ENCODE measurements at places on chromosomes 1 and 21.

DNA sequence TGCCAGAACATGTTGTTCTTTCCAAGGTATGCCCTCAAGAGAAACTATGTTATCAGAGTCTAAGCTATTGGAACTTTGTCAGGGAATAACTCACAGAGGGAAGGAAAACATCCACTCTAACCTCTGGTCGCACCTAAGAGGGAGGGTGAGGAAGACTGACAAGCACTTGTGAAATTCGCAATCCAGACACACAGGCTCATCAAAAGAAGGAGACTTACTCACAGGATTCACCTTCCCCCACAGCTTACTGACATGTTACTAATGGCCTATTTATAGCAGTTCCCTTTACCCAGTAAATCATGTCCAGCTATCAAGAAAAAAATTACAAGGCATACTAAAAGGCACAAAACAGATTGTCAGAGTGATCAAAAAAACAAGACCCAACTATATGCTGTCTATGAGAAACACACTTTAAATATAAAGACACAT is 36.9 kb downstream of the WDR64 start:
- DNase-seq, result no peak

GRCh38 chr1:15214527-15214926 is 32.5 kb upstream of the FHAD1 start:
- peak; percentile 84 for DNase-seq

DNA sequence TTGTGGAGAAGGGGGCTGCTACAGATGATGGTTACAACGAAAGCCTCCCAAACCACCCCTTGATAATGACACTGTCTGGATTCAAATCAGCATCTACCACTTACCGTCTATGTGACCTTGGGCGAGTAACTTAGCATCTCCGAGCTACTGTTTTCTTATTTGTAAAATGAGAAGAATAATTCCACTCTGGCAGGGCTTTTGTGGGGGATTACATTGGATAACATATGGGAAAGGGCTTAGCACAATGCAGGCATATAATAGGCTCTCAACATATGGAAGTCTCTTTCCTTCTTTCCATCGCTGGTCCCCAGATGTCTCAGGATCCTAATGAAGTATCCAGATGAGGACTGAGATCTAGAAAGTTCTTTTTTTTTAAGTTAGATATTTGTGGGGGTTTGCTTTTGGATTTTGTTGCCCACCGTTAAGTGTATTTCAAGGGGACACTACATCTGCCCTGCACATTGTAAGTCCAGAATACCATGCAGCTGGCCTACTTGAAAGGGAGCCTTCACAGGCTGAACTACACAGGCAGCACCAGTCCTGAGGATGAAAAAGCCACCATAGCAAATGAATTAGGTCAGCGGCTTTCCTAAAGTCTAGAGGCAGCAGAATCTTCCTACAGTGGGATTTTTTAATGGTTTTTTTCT is 172.2 kb upstream of the IRF2BP2 start:
- DNase-seq, result no peak

GRCh38 chr1:106924360-106924759 is 132.1 kb upstream of the PRMT6 start:
- no peak for DNase-seq

- DNase-seq, result no peak
Observed at GRCh38 chr1:145777357-145778145, 46.3 kb downstream of the RNF115 start.

Data from SK-N-DZ (cell line).